NCI-H2081 (cell line): ENCODE measurements at places on chromosomes 4 and X.
A peak's percentile ranks its signal among the peaks of the same experiment; 100 is the strongest.

GRCh38 chr4:175386776-175387507 lies 425.1 kb downstream of the GPM6A start:
- no peak for DNase-seq

DNA sequence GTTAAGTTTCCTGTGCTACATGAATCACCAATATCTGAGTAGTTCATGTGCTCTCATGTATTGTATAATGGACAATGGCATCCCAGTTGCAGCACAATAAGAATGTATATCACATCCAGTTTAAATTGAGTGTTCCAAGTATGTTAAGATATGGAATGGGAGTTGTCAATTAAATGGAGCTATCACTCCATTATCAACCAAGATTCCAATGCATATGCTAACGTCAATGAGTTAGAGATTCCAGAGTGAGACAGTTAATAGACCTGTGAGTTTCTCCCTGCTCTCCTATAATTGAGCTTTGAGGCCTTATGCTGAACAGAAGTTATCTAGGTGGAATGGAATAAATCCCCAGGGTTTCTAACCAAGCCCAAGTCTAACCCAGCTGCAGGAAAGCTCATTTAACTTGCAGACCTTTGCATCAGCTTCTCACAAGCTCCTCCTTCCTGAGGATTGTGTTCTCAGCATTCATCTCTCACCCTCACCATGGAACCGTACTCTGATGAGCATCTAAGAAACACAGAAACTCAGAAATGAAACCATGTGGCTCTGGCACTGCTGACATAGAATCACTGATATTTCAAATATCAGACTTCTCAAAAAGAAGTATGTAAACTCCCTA lies 84.8 kb downstream of the TIGD2 start:
- DNase-seq: no peak

GRCh38 chr4:1183985-1184773 lies 11.8 kb upstream of the SPON2 start:
- no peak for DNase-seq

GRCh38 chrX:153665726-153666306 lies 7.8 kb downstream of the PNCK start:
- DNase-seq: no peak

DNA sequence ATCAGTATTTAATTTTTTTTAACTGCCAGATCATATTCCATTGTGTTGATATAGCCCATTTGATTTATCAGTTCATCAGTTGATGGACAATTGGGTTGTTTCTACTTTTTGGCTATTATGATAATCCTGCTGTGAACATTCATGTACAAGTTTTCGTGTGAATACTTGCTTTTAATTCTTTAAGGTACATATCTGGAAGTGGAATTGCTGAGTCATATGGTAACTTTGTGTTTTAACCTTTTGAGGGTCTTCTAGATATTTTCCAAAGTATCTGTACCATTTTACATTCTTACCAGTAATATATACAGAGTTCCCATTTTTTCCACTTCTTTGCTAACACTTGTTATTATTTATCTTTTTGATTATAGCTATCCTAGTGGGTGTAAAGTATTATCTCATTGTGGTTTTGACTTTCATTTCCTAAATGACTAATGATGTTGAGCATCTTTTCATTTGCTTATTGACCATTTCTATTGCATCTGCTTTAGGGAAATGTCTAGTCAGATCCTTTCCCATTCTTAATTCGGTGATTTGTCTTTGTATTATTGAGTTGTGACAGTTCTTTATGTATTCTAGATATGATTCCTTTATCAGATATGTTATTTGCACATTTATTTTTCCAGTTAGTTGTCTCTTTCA lies 75.2 kb upstream of the NUDT6 start:
- no peak for DNase-seq

GRCh38 chr4:110062166-110062565 lies 136.2 kb downstream of the ELOVL6 start:
- no peak for DNase-seq

- no peak for DNase-seq
Observed at GRCh38 chrX:30931920-30932319, 42.9 kb upstream of the TAB3 start.

- DNase-seq: no peak
Observed at GRCh38 chr4:105859233-105859632, 36.0 kb upstream of the NPNT start.

DNA sequence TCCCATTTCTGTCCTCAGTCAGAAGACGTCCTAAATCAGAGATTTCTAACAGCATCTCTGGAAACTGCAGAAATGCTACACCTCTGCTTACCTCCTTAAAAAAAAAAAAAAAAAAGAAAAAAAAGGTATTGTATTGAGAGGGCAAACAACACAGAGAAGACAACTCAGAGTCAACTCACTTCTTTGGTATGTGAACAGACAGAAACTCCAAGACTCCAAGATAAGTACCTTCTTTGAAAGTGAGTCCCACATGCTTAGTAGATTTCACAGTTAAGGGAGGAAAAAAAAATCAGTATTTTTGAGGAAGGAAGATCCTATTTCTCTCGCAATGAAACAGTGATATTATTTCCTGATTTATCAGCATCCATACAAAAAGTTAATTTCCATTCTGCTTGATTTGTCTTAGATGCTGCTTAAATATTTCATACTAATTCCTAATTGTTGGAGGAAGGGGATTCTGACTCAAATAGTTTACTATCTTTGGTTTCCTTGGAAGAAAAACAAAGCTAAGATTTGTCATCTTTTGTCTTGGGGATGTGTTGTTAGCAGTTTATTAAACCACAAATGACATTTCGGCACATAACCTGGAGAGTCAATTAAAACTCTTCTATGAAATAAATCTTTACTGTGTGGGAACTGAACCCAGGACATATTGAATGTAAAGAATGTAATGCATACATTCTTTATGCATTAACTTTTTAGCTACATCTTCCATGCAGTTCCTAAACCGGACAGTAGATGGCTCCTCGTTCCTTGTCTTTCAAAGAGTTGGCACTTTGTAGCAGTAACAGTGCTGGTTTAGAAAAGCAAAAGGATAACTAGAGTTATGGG lies 4.7 kb downstream of the RASGEF1B start:
- peak; percentile 72 for DNase-seq

- no peak for DNase-seq
Observed at GRCh38 chr4:63459329-63459728, 949.9 kb downstream of the TECRL start.

GRCh38 chr4:17701882-17702281 lies 79.5 kb downstream of the FAM184B start:
- DNase-seq: no peak

DNA sequence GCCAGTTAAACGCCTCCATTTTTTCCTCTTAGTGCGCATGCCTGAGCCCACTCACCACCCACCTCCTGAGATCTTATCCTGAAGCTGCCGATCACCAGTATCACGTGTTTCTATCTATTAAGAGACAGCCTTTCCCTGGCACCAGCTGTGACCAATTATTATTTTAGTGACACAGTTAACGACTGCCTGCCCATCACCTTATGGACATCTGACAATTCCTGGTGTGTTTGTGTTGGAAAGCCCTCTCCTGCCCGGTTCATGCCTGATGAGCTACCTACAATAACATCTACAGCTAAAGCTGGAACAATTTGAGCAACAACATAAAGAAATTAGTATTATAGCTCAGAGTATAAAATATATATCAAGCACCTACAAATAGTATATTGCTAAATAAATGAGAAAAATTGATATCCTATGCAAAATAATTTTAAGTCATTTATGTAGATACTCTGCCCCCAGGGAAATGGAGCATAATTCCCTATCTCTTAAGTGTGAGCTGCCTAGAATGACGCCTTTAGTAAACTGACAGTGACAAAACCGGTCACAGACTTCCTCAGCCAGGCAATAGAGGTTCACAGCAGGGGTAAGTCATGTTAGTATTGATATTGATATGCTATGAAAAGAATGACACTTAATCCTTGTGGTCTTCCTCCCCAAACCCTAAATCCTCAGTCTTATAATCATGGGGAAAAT lies 862.2 kb downstream of the TRAM1L1 start:
- no peak for DNase-seq

DNA sequence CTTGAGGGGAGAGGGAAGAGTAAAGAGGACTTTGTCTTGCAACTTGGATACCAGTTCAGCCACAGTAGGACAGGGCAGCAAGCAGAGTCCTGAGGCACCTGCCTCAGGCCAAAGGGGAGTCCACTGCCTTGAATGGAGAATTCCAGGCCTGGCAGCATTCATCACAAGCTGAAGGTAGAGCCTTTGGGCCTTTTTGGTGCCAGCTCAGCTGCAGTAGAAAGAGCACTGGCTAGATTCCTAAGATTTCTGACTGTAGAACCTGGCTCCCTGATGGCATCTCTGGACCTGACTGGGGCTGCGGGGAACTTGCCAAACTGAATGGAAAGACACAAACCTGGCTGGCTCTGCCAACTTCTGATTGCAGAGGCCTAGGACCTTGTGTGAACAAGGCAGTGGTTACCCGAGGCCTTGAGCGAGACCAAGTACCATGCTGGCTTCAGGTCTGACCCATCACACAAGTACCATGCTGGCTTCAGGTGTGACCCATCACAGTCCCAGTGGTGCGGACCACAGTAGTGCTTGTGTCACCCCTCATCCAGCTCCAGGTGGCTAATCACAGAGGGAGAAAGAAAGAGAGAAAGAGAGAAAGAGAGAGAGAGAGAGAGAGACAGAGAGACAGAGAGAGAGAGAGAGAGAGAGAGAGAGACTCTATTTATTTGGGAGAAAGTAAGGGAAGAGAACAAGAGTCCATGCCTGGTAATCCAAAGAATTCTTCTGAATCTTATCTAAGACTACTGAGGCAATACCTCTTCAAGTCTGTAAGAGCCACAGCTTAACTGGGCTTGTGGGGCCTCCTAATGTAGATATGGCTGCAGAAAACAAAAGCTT lies 137.6 kb upstream of the SPIN4 start:
- DNase-seq: no peak

GRCh38 chr4:122747883-122748282 lies 15.4 kb downstream of the BBS12 start:
- DNase-seq: no peak

DNA sequence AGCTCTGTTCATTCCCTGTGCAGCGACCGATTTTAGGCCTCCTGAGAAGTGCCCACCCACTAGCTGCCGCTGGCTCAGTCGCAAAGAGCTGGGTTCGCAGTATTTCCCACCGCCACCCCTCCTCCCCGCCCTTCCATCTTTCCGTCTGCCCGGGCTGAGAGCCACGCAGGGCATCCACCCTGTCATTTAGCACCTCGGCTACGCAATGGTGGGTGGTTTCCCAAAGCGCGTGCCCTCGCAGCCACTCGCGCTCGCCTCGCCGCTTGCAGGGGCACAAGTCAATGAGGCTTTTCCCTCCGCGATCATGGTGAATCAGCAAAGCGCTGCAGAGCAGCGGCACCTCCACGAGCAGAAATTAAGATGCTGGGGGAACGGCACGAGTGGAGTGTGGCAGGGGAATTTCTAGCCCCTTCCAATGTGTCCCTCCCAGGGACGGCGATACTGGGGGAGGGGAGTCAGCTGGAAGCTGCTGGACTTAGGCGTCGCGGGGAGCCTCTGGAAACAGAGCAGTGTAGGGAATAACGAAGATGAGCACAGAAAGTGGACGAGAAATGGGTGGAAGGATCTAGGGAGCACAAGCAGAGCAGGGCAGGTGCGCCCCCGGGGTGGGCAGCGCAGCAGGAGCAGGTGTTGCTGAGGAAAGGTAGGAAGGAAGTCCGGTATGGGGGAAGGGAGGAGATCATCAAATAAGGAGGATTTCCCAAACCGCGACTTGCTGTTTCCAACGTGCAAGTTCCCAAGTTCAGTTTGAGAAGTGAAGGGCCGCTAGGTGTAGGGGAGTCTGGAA lies 2.4 kb upstream of the PTCHD1 start:
- no peak for DNase-seq
